Uterus (tissue), 4 donors: ENCODE measurements at places on chromosomes 2 and 18. TPM values are rescaled to one million over a fixed set of nuclear protein-coding genes. Genes with fewer than 3 reads are reported as not detected.

DNA sequence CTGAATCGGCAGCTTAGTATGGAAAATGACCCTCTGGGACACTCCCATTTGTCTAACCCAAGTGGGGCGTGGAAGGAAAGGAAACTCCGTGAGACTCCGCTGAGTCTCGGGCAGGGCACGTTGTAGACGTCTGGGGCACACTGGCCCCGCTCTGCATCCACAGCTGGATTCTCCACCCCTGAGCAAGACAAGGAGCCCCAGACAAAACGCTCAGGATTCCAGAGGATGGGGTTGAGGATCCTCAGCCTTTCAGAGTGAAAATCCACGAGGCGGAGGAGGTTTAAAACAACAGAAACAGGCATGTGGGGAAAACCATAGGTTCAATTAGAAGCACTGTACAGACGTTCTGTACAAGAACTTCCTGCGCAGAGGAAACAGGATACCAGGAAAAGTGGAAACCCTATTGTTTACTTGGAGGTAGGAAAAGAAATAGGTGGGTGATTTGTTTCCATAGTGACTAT lies 124.9 kb upstream of the ZNF236 start:
- H3K27me3 ChIP-seq, result no peaks in the 10 kb centered on the region
- peak overlapping the region; percentile 14 for H3K4me3 ChIP-seq
- H3K27ac ChIP-seq, result peak overlapping the region; percentile 75
- no peaks in the 10 kb centered on the region for H3K4me1 ChIP-seq
- H3K36me3 ChIP-seq, result no peaks in the 10 kb centered on the region

DNA sequence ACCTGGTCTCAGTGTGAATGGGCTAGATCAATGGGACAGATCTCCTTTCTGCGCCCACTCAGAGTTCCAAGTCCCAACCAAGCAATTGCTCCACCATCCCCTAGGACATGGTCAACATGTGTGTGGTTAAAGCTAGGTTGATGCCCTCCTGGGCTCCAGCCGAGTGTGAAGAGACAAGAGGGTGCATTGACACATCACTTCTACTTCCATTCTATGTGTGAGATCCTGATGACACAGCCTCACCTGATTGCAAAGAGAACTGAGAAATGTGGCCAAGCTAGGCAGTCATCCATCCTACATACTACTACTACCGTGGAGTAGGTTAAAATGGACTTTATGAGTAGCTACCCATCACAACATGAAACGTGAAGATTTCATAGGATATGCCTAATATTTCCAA lies 106.8 kb downstream of the NCKAP5 start:
- H3K27me3 ChIP-seq, result no peaks in the 10 kb centered on the region
- no peaks in the 10 kb centered on the region for H3K36me3 ChIP-seq
- no peak overlapping the region for H3K27ac ChIP-seq
- H3K4me3 ChIP-seq, result no peak overlapping the region

DNA sequence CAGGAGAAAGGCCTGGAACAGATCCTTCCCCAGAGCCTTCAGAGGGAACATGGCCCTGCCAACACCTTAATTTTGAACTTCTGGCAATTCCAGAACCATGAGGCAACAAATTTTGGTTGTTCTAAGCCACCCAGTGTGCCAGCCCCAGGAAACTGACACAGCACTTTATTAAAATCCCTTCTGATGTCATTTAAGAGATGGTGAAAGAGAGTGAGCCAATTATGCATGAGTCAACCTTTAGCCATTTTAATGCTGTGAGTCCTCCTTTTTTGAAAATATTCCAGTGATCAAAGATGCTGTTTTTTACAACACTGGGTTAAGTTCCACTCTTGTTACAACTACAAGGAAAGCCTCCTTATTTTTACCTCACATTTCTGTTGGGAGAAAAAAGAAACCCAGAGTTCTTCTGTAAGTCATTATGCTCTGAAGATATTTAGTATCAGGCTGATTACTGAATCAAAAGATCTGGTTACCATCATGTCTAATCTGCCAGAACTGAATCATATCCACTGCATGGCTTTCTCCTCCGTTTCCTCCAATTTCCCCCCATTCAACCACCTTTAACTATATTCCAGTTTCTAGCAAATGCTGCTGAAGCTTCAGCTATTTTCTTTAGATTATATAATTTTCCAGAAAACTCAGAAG lies 235.4 kb downstream of the TXNL1 start:
- H3K27me3 ChIP-seq, result no peaks in the 10 kb centered on the region
- no peak overlapping the region for H3K4me3 ChIP-seq
- H3K4me1 ChIP-seq, result no peaks in the 10 kb centered on the region

- H3K27ac ChIP-seq, result no peak overlapping the region
- H3K4me1 ChIP-seq, result no peaks in the 10 kb centered on the region
- no peak overlapping the region for H3K4me3 ChIP-seq
- H3K27me3 ChIP-seq, result no peaks in the 10 kb centered on the region
Observed at GRCh38 chr2:203763241-203763937, 57.0 kb downstream of the CD28 start.

Gene CNDP1
- total RNA-seq, result 0.24 TPM

Gene CLK1
- 265 TPM for total RNA-seq

DNA sequence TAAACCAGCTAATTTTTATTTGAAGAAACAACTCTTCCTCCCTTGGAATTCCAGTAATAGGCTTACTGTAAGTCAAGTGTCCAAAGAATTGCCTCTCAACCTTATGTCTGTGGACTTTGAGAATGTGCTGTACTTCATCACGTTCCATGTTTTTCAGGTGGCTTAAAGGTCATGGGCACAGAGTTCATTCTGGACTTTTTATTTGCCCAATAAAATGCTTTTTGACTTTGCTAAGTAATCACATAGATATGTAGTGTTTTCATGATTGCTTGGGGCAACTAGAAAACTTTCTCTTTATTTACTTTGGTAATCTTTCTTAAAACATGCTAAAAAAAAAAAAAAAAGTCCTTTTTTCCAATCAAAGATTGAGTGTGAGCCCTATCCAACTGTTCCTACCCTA lies 10.4 kb upstream of the DNAH7 start:
- H3K27me3 ChIP-seq, result no peaks in the 10 kb centered on the region
- H3K36me3 ChIP-seq, result no peaks in the 10 kb centered on the region
- H3K27ac ChIP-seq, result no peak overlapping the region
- no peak for DNase-seq
